A549 treated with CpdA at 1 μM for 4 hours (cell line): ENCODE measurements at places on chromosomes 6 and 20. TPM values are rescaled to one million over a fixed set of nuclear protein-coding genes. Genes with fewer than 3 reads are reported as not detected.

Gene RFX6
- not detected in 5 replicates for total RNA-seq

Gene MDFI
- 0.24 to 1.3 TPM (median 0.80 TPM) in 5 replicates for total RNA-seq

Gene VGLL2
- total RNA-seq = not detected in 5 replicates

Gene PTCHD4
- total RNA-seq = 0.05 to 0.06 TPM in 2 of 5 replicates, not detected in the others

Gene C6orf15
- not detected in 5 replicates for total RNA-seq

Gene CCN6
- not detected in 5 replicates for total RNA-seq

Gene TXLNB
- not detected in 5 replicates for total RNA-seq

Gene EYA2
- 2.6 to 4.0 TPM (median 3.2 TPM) in 5 replicates for total RNA-seq

Gene DEFB116
- total RNA-seq = not detected in 5 replicates

Gene SLC35D3
- total RNA-seq = 0.06 to 0.15 TPM (median 0.06 TPM) in 4 of 5 replicates, not detected in the other

Gene SNAI1
- 11.6 to 21.6 TPM (median 19.3 TPM) in 5 replicates for total RNA-seq

Gene MEP1A
- total RNA-seq = not detected in 5 replicates

Gene CYB5R4
- total RNA-seq = 21.3 to 23.8 TPM (median 23.4 TPM) in 5 replicates

Gene TMX4
- 13.4 to 15.2 TPM (median 13.8 TPM) in 5 replicates for total RNA-seq

Gene NDUFAF4
- total RNA-seq = 33.0 to 53.9 TPM (median 50.0 TPM) in 5 replicates

Gene CALHM4
- total RNA-seq = not detected in 5 replicates

Gene ENPP5
- total RNA-seq = not detected in 5 replicates

Gene MC3R
- not detected in 5 replicates for total RNA-seq

Gene DBNDD2
- total RNA-seq = 22.0 to 28.5 TPM (median 25.7 TPM) in 5 replicates

Gene POU5F1
- total RNA-seq = 2.5 to 5.1 TPM (median 3.6 TPM) in 5 replicates

Gene SLC13A3
- total RNA-seq = 0.05 to 0.09 TPM in 2 of 5 replicates, not detected in the others

Gene STMND1
- total RNA-seq = not detected in 5 replicates

Gene ESR1
- total RNA-seq = 0.01 to 0.02 TPM in 2 of 5 replicates, not detected in the others

Gene WASF1
- total RNA-seq = 11.0 to 14.6 TPM (median 12.3 TPM) in 5 replicates

Gene GSTA3
- not detected in 5 replicates for total RNA-seq

Gene PPP1R3G
- total RNA-seq = 0.96 to 1.6 TPM (median 1.2 TPM) in 5 replicates

Gene TRERF1
- total RNA-seq = 6.8 to 8.8 TPM (median 8.0 TPM) in 5 replicates

Gene RNF182
- 3.0 to 3.5 TPM (median 3.4 TPM) in 5 replicates for total RNA-seq

Gene PPP1R18
- 42.8 to 50.5 TPM (median 45.3 TPM) in 5 replicates for total RNA-seq
